ENCODE measurements at places on chromosomes 16 and 17.

GRCh38 chr17:72463287-72464102, 342.7 kb downstream of the SOX9 start:
- DNase-seq = no peak

GRCh38 chr16:72834499-72834898, 213.4 kb downstream of the ZFHX3 start:
- DNase-seq = no peak

- DNase-seq = peak; percentile 88
Observed at GRCh38 chr17:50944054-50944901, 78.1 kb upstream of the TOB1 start.

DNA sequence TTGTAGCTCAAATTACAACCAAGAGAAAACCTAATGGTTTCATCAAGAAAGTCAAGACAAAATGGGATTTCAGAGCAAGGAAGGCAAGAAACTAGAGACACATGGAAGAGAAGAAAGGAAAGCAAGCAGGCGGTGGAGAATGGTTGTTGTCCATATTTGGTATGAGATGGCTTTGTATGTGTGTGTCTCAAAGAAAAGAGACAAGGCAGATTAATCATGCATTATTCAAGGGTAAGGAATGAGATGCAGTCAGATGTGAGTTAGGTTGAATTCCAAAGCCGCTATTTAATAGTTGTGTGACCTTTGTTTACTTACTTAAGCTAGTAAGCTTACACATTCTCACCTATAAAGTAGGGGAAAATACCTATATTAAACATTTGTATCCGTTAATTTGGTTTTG, 1029.6 kb downstream of the CDH11 start:
- DNase-seq = no peak

DNA sequence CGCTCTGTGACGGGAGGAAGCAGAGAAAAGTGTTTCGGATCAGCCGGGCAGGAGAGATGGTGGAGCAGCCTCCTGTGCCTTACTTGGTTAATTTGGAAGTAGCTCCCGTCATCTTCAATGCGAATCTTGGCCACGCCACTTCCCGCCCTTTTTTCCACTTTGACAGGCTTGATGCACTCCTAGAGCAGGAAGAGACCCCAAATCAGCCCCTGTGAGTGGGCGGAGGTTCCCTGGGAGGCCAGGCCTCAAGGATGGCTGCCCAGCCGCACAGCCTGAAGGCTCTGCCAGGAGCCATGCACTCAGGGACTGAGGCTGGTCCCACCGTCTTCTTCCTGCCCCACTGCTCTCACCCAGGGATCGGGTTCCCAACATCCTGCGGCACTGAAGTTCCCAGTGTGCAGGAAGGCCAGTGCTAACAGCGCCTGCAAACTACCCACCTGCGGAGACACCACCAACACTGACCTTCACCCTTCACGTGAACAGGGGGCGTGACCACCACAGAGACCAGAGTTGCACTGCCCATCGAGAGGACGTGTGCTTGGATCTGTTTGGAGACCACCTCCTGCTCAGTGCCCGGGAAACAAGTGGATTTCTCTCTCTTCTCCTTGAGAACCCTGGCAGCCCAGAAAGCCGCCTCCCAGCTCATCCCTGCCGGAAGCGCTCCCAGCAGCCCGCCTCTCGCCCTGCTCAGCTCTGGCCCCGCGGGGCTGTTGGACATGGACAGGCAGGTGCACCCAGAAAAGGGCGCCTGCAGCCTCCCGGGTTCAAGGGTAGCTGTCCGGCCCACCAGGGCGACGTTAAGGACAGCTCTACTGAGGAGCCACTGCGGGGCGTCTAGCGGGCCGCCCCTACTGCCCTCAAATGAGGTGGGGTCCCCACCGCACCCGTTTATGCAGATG, 988 bp downstream of the CIAO3 start:
- DNase-seq = no peak

- no peak for DNase-seq
Observed at GRCh38 chr17:55563363-55563762, 52.1 kb upstream of the SMIM36 start.

- DNase-seq = no peak
Observed at GRCh38 chr17:700504-701094, 14.0 kb downstream of the VPS53 start.

GRCh38 chr17:74566132-74566753, 1.1 kb downstream of the CD300H start:
- DNase-seq = peak; percentile 59

DNA sequence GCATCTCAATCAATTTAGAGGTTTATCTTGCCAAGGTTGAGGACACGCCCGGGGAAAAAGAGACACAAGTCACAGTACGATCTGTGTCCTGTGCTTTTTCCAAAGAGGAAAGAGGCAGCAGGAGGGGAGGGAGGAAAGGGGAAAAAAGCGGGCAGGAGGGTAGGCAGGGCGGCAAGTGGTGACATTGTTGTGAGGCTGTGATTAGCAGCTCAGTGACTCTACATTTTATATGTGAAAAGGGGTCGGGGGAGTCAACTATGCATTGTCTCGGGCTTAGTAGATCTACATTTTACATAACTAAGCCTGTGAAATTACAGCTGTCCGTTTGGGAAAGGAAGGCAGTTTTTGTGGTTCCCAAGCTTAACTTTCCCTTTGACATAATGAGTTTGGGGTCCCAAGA, 22.2 kb upstream of the RIPOR1 start:
- DNase-seq = no peak

Measured in DND-41 (cell line).